NCI-H524 treated with DMSO at 0.1 percent for 48 hours (cell line): ENCODE measurements at places on chromosomes 13 and 19.

DNA sequence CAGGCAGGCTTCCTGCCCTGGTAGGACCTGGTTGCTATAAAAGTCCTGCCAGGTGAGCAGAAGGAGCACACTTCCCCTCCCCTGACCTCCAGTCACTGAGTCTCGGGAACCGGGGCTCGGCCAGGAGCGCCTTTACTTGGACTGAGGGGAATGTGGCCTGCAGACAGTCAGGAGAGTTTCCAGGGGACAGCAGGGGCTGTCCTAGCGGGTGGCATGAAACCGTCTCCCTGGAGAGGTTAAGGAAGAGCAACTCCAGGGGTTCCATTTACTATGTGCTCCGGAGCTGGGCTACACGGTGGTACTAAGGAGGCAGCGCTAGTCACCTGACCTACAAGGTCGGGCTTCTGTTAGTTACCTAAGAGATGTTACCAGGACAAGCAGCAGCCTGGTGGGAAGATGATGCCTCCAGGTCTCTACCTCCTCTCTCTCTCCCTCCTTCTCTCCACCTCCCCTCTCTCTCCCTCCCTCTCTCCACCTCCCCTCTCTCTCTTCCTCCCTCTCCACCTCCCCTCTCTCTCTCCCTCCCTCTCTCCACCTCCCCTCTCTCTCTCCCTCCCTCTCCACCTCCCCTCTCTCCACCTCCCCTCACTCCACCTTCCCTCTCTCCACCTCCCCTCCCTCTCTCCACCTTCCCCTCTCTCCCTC is 4.1 kb upstream of the CNOT3 start:
- no peak for DNase-seq

GRCh38 chr19:48489608-48490216 is 20.5 kb downstream of the CYTH2 start:
- DNase-seq, result no peak

GRCh38 chr13:61276401-61276800 is 139.2 kb downstream of the PCDH20 start:
- no peak for DNase-seq

DNA sequence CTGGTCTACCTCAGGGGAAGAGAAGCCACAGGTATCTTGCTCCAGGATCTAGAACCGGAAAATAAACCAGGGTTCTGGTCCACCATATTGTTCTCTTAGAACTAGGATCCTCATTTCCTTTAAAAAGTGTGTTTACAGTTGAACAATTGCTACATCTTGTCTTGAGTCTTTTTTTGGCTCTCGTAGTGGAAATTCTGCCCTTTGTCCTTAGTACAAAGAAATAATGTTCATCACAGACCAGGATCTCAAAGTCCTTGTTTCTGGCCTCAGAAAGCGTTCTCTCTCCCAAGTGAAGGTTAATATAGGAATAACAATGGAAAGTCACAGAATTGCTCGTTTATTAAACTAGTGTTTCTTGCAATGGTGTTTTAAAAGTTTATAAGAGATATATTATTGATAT is 20.8 kb downstream of the KLF2 start:
- DNase-seq, result no peak

- DNase-seq, result no peak
Measured at GRCh38 chr13:35648201-35648600, 171.7 kb upstream of the MAB21L1 start.

- DNase-seq, result peak; percentile 84
Measured at GRCh38 chr13:45799451-45799850, 52.1 kb downstream of the SIAH3 start.
